Hepatocyte (in vitro differentiated cells): ENCODE measurements at places on chromosomes 7 and 10. TPM values are rescaled to one million over a fixed set of nuclear protein-coding genes. Genes with fewer than 3 reads are reported as not detected.

- H3K4me3 ChIP-seq: no peak overlapping the region
- no peaks in the 10 kb centered on the region for H3K27me3 ChIP-seq
- H3K4me1 ChIP-seq: peaks cover 6% of the 10 kb centered on the region
Measured at GRCh38 chr7:22452960-22453558, 46.9 kb downstream of the STEAP1B start.

The THNSL1 gene
- 2.5 and 4.9 TPM in 2 replicates for polyA plus RNA-seq

DNA sequence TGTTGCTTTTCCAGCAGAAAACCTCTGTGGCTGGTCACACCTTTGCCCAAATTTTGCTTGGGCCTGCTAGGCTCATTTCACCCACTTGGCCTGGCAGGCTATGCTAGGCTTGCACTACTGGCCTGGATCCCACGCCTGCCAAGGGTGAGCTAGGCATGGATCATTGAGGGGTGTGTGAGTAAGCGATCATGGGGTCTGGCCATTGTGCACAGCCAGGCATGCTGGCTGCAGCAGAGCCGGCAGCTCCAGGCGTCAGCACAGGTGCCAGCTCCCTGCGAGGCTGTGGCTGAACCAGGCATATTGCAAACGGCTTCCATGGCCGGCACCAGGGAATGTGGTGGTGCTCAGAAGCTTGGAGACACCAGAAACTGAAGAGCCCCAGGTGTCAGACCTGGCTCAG is 19.2 kb downstream of the CFAP70 start:
- H3K4me3 ChIP-seq: no peak overlapping the region
- H3K27me3 ChIP-seq: no peaks in the 10 kb centered on the region
- DNase-seq: no peak
- H3K27ac ChIP-seq: no peak overlapping the region

DNA sequence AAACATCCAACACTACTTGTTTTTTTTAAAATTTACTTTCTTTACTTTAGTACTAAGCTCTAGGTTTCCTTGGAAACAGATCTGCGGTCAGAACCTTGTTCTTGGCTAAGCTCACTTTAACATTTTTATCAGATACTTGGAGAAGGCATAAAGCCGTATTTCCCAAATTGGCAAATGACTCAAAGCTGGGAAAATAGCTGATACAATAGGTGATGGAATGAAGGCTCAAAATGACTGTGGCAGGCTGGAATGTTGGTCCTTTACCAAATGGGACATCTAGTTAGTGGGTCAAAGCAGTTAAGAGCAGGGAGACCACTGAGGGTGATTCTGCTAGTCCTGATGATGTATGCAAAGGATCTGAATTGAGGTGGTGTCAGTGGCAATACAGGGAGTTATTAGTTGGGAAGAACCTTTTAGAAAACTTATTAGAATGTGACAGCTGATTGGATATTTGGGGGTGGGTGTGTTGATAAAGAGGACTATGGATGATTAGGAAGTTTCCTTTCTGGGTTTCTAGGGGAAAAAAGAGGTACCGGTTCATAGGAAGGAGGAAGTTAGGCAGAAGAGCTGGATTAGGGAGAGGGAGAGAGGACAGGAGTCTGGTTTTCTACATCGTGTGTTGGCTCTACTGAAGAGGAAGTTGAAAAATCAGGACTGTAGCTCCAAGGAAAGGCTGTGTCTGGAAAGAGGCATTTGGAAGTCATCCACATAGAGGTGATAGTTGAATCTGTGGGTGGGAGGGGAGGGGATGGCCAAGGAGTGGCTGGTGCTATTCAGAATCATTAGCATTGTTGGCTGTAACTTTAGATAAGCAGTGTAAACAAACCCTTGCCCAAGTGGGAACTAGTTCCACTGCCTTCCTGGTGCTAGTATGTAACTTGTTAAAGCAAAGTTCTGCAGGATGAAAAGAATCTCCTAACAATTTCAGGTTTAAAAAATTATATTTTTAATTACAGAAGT is 13.1 kb downstream of the PLCE1 start:
- peak; percentile 76 for DNase-seq
- H3K27ac ChIP-seq: peak overlapping the region; percentile 91
- H3K4me3 ChIP-seq: no peak overlapping the region
- H3K36me3 ChIP-seq: no peaks in the 10 kb centered on the region

The NUDCD3 gene
- polyA plus RNA-seq: 42.6 and 54.7 TPM in 2 replicates

GRCh38 chr10:3538291-3538655 is 246.7 kb downstream of the KLF6 start:
- H3K4me3 ChIP-seq: no peak overlapping the region
- peak overlapping the region; percentile 73 for H3K27ac ChIP-seq
- no peaks in the 10 kb centered on the region for H3K27me3 ChIP-seq
- H3K4me1 ChIP-seq: peaks cover 18% of the 10 kb centered on the region

DNA sequence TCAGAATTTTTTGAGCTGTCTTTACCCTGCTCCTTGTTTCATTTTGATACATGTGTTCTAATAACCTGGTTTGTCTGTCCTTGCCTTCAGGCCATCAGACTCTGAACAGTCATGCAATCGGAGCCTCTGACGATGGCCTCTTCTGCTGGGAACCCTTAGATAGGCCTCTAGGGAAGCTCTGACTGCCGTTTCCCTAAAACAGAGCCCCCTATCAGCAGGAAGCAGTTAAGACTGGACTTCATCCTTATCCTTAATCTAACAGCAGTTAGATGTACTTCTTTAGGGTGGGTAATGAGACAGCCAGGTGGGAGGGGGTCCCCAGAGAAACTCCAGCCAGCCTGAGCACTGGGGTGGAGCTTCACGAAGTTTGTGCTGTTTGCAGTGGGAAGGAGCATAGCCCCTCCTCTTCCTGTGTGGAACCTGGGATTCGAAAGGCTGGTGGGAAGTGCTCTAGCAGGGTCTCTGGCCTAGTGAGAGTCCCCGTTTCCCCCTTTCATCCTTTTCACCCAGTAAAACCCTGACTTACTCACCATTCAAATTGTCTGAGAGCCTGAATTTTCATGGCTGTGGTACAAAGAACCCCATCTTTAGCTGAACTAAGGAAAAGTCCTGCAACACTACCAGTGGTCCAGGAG is 28.4 kb upstream of the SORCS3 start:
- no peak for DNase-seq
- H3K4me3 ChIP-seq: no peak overlapping the region
- H3K36me3 ChIP-seq: no peaks in the 10 kb centered on the region
- H3K4me1 ChIP-seq: no peaks in the 10 kb centered on the region

- H3K4me1 ChIP-seq: peaks cover 14% of the 10 kb centered on the region
- peak; percentile 3 for DNase-seq
- H3K36me3 ChIP-seq: no peaks in the 10 kb centered on the region
- peak overlapping the region; percentile 61 for H3K27ac ChIP-seq
- no peaks in the 10 kb centered on the region for H3K27me3 ChIP-seq
Measured at GRCh38 chr7:75963381-75963995, 30.9 kb downstream of the TMEM120A start.

DNA sequence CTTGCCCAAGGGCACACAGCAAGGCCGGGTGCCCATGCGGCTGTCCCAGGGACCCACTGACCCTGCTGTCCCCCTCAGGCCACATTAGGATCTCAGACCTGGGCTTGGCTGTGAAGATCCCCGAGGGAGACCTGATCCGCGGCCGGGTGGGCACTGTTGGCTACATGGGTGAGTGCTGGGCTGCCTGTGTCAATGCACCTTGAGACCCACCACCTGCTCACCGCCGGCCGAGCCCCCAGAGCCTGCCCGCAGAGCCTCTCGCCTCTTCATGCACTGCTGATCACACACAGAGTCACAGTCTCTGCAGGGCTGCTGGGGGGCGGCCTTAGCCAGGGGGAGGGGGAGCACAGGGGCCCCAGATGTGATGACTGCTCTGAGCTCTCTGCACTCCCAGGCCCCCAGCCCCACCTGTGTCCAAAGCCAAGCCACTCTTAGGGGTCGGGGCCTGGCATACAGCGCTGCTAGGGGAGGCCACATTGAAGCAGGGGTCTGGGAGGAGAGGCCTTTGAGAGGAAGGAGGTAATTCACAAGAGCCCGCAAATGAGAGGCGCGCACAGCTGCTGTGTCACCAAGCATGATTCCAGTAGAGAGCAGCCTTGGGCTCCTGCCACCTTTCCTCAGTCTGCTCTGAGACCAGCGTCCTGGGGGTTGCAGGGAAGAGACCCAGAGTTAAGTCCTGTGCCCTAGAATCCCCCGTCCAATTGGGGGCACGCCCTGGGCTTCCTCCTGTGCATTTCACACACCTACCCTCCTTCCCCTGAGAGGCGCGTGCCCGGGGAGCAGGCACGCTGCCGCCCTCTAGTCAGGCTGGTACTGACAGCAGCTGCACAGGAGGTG is 100.4 kb downstream of the RGS10 start:
- H3K4me3 ChIP-seq: no peak overlapping the region
- H3K27me3 ChIP-seq: no peaks in the 10 kb centered on the region
- no peaks in the 10 kb centered on the region for H3K36me3 ChIP-seq
- DNase-seq: no peak

- no peaks in the 10 kb centered on the region for H3K4me1 ChIP-seq
- H3K27ac ChIP-seq: no peak overlapping the region
- DNase-seq: no peak
- H3K36me3 ChIP-seq: no peaks in the 10 kb centered on the region
Measured at GRCh38 chr7:6607651-6608051, 7.8 kb upstream of the ZNF853 start.

GRCh38 chr10:96044736-96045135 is 1.4 kb downstream of the CCNJ start:
- no peaks in the 10 kb centered on the region for H3K27me3 ChIP-seq
- no peaks in the 10 kb centered on the region for H3K36me3 ChIP-seq
- peaks cover 9% of the 10 kb centered on the region for H3K4me1 ChIP-seq
- peak overlapping the region; percentile 95 for H3K4me3 ChIP-seq
- peak overlapping the region; percentile 98 for H3K27ac ChIP-seq
- peak; percentile 19 for DNase-seq

- H3K4me3 ChIP-seq: no peak overlapping the region
- no peak for DNase-seq
- H3K27me3 ChIP-seq: no peaks in the 10 kb centered on the region
- H3K27ac ChIP-seq: no peak overlapping the region
Measured at GRCh38 chr7:81600608-81601007, 169.2 kb downstream of the HGF start.

The SMKR1 gene
- polyA plus RNA-seq: 0.37 and 1.8 TPM in 2 replicates

DNA sequence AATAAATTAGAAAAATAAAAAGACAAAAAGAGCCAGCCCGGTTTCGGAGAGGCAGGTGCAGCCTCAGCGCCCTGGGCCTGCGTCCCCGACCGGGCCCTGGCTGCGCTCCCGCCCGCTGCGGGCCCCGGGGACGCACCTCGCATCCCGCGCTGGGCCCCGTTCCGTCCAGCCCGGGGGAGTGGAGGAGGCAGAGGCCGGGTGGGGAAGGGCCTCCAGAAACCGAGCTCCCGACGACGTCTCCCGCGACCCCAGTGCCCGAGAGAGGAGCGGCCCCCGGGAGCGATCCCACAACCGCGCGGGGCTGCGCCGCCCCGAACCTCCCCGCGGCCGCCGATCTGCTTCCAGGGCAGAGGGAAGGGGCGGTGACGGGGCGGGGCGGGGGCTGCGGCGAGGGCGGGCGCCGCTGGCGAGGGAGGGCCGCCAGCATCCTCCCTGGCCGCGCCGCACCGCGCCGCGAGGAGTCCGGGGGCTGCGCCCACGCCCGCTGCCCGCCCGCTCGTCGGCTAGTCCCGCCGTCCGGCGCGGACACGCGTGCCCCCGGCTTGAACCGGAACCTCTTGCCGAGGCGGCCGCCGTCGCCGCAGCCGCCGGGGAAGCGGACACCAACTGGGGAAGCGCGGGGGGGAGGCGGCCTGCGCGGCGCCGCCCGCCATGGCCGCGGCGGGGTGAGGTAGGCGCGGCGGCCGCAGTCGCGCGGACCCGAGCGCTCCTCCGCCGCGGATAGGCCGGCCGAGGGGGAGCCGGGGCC is at the start of gene CCNY:
CCNY (plus strand) TSS at position 426 of the 748 bp plus-strand sequence. CDS start 545 bp downstream, outside the sequence.
- peak within 1 kb of the TSS; percentile 98 for H3K4me3 ChIP-seq
- H3K36me3 ChIP-seq: no peaks in the 10 kb centered on the region
- peaks cover 49% of the 10 kb centered on the region for H3K4me1 ChIP-seq
- no peaks in the 10 kb centered on the region for H3K27me3 ChIP-seq
- DNase-seq: peak; percentile 88

GRCh38 chr10:5447611-5448071 is 35.3 kb downstream of the NET1 start:
- peaks cover 27% of the 10 kb centered on the region for H3K4me1 ChIP-seq
- no peaks in the 10 kb centered on the region for H3K27me3 ChIP-seq
- H3K27ac ChIP-seq: peak overlapping the region; percentile 84
- H3K36me3 ChIP-seq: peaks cover 2% of the 10 kb centered on the region
- DNase-seq: no peak

The NUTM2B gene
- polyA plus RNA-seq: 0.08 TPM in 1 of 2 replicates, not detected in the other

DNA sequence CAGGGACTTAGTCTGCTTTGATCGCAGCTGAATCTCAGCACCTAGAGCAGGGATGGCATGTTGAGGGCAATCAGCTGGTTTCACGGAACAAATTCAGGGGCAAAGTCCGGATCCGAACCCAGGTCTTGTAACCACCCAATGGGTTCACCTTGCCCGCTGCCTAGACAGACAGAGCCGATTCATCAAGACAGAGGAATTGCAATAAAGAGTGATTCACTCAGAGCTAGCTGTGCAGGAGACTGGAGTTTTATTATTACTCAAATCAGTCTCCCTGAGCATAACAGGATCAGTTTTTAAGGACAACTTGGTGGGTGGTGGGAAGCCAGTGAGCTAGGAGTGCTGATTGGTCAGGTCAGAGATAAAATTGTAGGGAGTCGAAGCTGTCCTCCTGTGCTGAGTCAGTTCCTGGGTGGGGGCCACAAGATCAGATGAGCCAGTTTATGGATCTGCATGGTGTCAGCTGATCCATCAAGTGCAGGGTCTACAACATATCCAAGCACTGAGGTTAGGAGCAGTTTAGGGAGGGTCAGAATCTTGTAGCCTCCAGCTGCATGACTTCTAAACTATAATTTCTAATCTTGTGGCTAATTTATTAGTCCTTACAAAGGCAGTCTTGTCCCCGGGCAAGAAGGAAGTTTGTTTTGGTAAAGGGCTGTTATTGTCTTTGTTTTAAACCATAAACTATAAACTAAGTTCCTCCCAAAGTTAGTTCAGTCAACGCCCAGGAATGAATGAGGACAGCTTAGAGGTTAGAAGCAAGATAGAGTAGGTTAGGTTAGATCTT is 43.5 kb upstream of the CHST3 start:
- no peak overlapping the region for H3K4me3 ChIP-seq
- no peaks in the 10 kb centered on the region for H3K36me3 ChIP-seq
- DNase-seq: no peak
- peak overlapping the region; percentile 61 for H3K27ac ChIP-seq
- H3K27me3 ChIP-seq: no peaks in the 10 kb centered on the region
- H3K4me1 ChIP-seq: peaks cover 7% of the 10 kb centered on the region

DNA sequence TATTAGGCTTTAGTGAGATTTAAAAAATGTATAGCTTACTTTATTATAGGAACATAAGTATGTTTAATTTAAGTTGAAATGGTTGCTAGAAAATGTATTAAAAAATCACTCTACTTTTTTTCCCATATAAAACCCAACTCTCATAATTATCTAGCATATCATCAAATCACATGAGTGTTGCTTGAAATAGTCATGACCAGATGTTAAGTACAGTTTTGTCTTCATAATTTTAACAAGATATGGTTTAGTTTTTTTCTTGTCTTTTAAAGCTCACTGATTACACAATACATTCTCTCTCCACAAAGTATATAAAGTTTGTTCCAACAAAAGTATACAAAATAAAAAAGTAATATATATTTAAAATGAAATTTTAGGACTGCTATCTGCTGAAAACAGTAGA is 82.8 kb downstream of the HGF start:
- H3K27ac ChIP-seq: no peak overlapping the region
- no peaks in the 10 kb centered on the region for H3K4me1 ChIP-seq
- no peaks in the 10 kb centered on the region for H3K36me3 ChIP-seq
- H3K27me3 ChIP-seq: no peaks in the 10 kb centered on the region
- no peak overlapping the region for H3K4me3 ChIP-seq

GRCh38 chr10:12533151-12533550 is 183.8 kb downstream of the CAMK1D start:
- no peak for DNase-seq
- no peaks in the 10 kb centered on the region for H3K4me1 ChIP-seq
- no peak overlapping the region for H3K27ac ChIP-seq
- H3K36me3 ChIP-seq: no peaks in the 10 kb centered on the region
